ENCODE measurements at places on chromosomes 3 and 15. TPM values are rescaled to one million over a fixed set of nuclear protein-coding genes. Genes with fewer than 3 reads are reported as not detected.
A peak's percentile ranks its signal among the peaks of the same experiment; 100 is the strongest.

Gene MCCC1
- polyA plus RNA-seq: 17.3 TPM

Gene TGM5
- 0.27 TPM for polyA plus RNA-seq

Gene BNC1
- 1.1 TPM for polyA plus RNA-seq

- no peak for DNase-seq
Measured at GRCh38 chr3:107578091-107578490, 55.3 kb downstream of the BBX start.

- no peak for DNase-seq
Measured at GRCh38 chr3:35739181-35739809, 100.0 kb downstream of the ARPP21 start.

- no peak for DNase-seq
Measured at GRCh38 chr3:192409201-192409837, 318.0 kb downstream of the FGF12 start.

GRCh38 chr3:179961703-179962078 lies 75.0 kb downstream of the PEX5L start:
- DNase-seq: no peak

GRCh38 chr3:4850928-4851265 lies 128.3 kb upstream of the BHLHE40 start:
- DNase-seq: no peak

DNA sequence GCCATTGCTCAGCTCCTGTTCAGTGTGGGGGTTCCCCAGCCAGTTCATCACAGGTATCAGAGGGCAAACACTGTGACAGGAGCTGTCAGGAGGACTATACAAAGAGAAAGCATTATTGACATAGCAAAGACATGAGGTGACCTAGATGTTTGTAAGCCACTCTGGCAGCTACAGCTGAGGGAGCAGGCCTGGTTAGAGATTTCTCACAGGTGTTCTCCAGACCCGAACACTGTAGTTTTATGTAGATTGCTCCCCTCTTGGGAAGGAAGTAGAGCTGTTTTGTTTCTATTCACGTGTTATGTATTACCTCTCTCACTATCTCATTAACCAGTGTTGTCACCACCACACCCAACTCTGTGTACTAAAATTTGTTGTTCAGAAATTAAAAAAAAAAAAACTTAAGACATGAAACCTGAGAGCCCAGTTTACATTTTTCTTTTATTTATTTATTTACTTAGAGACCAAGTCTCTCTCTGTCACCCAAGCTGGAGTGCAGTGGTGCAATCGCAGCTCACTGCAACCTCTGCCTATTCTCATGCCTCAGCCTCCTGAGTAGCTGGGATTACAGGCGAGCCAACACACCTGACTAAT lies 123.7 kb downstream of the RBPMS2 start:
- DNase-seq: no peak

DNA sequence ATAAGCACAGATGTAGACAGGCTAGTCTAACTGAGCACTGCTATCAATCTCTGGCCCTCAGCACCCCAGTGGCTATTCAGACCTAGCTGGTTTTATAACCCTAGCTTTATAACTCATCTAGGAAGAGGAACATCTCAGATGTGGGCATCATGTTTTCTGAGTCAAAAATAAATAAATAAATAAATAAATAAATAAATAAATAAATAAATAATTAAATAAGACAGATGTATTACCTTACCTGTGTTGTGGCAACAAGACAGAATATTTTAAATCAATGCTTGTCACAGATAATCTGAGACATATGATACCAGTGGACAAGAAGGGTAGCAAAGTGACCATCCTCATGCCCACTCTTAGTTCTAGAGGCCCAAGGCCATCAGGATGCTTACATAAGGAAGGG lies 52.2 kb downstream of the EFHB start:
- DNase-seq: no peak

DNA sequence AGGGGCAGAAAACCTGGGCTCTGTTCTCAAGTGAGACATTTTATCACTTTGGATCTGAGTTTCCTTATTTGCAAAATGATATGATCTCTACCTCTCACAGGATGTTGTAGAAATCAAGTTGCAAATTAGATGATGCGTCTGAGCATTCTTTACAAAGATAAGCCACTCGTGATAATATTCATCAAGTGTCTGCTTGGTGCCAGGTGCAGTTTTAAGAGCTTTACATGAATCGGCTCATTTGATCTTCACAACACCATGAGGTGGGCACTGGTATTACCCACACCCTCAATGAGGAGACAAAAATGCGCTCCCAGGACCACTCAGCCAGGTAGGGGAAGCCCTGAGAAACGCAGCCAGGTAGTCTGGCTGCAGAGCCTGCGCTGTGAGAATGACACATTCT lies 59.1 kb upstream of the CA12 start:
- DNase-seq: no peak

- no peak for DNase-seq
Measured at GRCh38 chr3:172630316-172630715, 80.6 kb downstream of the NCEH1 start.

GRCh38 chr15:57923750-57924149 lies 141.8 kb downstream of the ALDH1A2 start:
- DNase-seq: peak; percentile 17

Data from muscle of back (tissue), 13 donors.